ENCODE measurements at places on chromosomes 2 and 18.

- no peak for DNase-seq
These were observed 46.6 kb downstream of the PRKRA start for GRCh38 chr2:178404368-178404767.

GRCh38 chr2:88206665-88207347 lies 36.7 kb downstream of the THNSL2 start:
- DNase-seq: no peak

DNA sequence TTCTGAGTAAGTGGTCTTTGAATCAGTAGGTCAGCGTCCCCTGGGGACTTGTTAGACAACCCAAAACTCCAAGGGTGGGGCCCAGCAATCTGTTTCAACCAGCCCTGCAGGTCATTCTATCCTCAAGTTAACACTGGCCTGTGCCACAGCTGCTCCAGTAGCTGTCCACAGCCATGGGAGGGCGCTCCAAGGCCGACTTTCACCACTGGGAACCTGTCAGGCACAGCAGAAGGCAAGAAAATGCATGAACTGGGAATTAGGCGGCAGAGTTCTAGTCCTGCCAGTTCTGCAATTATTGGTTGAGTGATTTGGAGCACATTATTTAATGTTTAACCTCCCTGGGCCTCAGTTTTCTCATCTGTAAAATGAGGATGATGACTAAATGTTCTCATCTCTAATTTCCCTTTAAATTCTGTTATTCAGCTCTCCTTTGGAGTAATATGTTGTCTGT lies 17.4 kb upstream of the MRPL33 start:
- no peak for DNase-seq

DNA sequence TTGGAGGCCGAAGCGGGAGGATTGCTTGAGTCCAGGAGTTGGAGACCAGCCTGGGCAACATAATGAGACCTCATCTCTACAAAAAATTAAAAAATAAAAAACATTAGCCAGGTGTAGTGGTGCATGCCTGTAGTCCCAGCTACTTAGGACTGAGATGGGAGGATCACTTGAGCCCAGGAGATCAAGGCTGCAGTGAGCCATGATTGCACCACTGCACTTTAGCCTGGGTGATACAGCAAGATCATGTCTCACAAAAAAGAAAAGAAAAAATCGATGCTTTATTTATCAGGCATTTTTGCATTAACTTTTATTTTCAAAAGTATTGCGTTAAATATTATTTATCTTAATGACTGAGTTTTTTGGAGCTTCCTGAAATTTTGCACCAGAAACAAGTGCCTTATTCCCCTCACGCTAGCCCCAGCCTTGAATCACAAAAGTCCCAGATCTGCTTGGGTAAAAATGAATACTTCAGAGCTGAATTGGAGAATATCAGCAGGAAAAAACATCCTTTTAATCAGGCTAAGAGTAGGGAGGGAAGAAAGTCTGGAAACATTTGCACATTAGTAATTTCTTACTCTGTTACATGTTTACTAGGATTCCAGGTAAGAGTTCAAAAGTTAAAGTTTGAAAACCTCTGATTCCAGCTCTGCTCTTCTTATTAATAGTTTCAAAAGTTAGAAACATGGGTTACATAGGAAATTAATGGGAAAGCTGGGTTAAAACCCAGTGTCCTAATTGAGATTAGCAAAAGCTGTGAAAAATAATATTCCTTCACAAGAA lies 296.8 kb upstream of the FBXO11 start:
- DNase-seq: no peak

DNA sequence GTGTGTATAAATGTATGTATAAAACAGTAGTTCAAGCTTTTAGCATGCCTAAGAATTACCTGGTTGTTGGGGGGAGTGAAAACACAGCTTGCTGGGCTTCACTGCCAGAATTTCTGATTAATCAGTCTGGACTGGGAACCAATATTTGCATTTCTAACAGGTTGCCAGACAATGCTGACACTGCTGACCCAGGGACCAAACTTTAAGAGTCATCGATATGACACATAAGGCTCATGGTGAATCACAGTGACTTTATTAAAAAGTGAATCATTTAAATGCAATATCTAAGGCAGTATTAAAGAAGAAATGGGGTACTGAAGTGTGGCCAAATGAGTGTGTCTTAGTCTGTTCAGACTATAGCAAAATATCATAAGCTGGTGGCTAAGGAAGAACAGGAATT lies 195.9 kb upstream of the DTNA start:
- DNase-seq: no peak

DNA sequence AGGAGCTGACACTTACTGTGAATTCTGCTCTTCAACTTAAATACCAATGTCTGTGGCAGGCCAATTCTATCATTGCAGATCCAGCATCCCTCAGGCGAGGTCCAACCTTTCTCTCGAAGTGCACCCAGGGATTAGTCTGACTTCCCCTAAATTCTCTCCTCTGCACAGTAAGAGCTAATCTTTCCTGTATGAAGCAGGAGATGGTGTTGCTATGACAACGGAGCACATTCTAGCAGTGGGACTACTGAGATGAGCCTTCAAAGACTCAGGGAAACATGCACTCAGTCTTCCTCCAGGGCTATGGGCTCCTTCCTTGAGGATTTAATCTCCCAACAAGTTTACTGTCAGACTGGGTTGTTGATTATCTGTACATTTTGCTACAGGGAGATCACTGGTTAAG lies 176.3 kb downstream of the NOL4 start:
- no peak for DNase-seq

DNA sequence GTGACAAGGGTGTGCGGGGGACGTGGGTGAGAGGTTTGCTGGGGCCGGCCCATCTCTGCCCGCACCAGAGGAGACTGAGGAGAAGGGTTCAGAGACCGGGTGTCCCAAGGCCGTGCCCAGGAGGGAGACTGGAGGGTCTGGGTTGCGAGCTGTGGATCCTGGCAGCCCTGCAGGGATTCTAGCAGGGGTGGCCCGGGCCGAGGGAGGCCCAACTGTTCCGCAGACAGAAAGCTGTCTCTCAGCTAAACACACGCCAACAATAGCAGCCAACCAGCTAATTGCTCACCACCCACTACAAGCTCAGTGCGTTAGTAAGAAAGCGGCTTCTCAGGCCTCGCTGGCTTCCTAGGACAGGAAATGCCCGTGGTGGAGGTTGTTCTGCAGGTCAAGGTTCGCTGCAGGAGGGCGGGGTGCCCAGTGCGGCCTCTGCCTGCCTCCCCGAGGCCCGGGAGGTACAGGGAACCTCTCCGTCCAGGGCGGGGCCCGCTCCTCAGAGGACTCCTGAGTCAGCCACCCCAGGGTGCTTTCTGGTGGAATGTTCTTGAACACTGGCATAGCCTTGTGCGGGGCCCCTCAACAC lies 282.0 kb upstream of the PXDN start:
- DNase-seq: no peak

DNA sequence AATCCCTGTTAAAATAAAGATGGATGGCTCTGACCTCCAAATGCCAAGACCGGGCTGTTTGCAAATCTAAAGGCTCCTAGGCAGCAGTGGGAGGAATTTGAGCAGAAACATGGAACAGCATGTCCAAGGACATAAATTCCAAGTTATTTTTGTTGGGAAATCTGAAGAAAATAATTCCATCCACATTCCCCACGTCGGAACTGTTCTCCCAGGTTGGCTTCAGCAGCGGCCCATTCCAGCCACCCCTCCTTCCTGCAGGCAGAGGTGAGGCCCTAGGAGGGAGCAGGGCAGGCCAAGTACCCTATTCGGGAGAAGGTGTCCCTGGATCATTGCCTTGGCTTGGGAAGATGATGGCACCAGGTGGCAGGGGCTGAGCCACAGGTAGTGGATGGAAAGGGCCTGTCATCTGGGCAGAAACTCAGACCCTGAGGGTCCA lies 117.1 kb downstream of the CAPN13 start:
- no peak for DNase-seq

DNA sequence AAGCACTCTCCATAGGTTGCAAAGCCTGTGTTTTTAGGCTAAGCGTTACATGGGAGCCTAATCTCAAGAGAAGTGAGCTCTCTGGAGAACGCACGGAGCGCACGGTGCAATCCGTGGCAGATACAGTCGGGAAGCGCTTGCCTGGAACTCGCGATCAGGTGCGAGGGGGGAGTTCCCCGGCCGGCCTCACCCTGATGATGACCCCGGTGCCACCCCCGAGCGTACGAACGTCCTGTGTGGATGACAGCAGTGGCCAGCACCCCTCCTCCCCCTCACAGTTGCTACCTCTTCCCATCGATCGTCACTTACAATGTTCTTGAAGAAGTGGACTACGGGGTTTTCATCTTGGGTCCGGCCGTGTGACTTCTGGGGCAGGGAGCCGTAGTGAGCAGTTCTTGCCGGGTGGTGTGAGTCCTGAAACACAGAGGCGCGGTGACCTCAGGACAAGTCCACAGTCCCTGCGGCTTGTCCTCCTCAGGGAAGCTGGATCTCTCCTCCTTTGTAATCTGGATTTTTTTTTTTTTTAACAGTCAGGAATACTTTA lies 142.9 kb downstream of the MBP start:
- no peak for DNase-seq

DNA sequence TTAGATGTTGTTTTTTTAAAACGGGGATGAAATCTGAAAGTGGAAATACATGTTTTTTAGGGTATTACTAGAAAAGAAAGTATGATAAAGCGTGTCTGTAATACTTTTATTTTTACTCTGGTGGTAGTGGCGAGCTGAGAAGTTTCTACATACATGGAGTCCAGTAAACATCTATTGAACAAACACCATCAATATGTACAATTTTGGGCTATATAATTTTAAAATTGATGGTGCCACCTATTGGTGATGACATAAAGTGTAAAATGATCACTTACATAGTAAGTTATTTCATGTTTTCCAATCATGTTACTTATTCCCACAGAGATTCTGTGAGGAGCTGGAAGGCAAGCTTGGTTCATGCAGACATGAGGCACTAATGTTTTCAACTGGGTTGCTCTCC lies 31.5 kb upstream of the NFE2L2 start:
- no peak for DNase-seq

DNA sequence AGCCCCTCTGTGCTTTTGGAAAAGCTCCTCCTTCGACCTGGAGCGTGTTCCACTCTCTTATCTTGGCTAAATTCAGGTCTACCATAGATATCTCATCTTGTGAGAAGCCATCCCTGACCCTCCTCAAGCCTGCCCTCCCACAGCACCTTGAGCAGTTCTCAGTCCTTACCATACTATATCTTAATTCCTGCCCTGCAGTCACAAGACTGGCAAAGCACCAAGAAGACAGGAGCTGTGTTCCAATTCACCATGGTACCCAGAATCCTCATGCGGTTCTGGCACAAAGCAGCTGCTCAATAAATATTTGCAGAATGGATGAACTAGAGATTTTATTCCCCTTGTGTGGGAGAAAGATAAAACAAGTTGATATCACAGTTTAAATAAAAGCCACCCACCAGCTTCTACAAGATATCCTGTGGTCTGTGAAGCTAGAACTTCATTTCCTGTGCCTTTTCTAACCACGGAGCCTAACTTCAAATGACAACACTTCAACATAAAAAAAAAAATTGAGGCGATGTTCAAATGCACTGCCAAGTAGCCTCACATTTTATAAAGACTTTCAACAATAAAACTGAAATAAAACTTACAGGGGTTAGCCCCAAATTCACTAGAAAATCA lies 19.5 kb downstream of the MARCHF4 start:
- no peak for DNase-seq

DNA sequence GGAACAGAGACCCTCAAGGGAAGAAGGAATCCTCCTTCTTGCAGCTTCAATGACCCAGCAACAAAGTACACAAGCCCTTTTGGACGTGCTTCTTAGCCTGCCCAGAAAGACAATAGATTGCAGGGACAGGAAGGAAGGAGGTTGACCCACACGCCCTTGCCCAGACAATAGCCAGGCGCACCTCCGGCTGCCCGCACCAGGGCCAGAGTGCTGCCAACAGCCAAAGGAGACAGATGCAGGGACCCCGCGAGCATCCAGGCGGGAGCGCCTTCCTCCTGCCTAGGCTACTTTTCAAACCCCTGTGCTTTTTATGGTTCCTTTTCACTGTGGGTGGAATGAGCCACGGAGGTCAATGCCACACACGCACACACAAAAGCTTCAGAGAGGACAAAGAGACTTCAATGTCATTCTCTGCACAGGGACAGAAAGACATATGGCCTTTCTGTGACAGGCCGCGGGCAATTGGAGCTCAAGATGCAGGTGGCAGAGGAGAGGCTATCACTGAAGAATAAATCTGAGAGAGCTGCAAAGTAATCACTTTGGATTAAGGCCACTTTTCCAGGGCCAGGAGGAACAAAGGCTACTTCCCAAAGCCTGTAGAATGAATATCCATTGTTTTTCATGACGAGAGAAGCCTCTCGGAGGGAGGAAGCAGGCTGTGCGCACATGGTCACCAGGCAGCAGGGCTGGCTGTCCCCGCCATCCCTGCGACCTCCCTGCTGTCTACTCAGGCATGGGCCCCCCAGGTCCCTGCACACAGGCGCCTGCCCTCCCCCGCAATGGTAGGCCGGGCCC lies 300.6 kb downstream of the EIPR1 start:
- no peak for DNase-seq

DNA sequence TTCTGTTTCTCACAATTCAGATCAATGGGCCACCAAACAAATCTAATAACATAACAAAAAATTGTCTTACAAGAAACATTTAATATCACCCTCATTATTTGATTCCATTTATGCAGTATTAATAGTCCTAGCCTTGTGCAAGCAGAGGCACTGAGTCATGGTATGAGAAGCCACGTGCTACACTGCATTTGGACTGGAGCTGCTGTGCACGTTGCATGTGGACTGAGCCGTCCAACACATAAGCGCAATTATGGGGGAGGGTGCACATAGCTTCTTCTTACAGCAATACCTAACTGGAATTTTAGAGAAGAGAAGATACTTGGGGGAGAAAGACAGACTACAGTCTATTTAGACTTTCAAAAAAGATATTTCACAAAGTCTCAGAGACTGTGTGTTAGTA lies 329.6 kb upstream of the ID2 start:
- DNase-seq: no peak

GRCh38 chr2:61841286-61841685 lies 12.6 kb downstream of the FAM161A start:
- DNase-seq: no peak

GRCh38 chr2:47065771-47066380 lies 89.2 kb downstream of the STPG4 start:
- DNase-seq: no peak

DNA sequence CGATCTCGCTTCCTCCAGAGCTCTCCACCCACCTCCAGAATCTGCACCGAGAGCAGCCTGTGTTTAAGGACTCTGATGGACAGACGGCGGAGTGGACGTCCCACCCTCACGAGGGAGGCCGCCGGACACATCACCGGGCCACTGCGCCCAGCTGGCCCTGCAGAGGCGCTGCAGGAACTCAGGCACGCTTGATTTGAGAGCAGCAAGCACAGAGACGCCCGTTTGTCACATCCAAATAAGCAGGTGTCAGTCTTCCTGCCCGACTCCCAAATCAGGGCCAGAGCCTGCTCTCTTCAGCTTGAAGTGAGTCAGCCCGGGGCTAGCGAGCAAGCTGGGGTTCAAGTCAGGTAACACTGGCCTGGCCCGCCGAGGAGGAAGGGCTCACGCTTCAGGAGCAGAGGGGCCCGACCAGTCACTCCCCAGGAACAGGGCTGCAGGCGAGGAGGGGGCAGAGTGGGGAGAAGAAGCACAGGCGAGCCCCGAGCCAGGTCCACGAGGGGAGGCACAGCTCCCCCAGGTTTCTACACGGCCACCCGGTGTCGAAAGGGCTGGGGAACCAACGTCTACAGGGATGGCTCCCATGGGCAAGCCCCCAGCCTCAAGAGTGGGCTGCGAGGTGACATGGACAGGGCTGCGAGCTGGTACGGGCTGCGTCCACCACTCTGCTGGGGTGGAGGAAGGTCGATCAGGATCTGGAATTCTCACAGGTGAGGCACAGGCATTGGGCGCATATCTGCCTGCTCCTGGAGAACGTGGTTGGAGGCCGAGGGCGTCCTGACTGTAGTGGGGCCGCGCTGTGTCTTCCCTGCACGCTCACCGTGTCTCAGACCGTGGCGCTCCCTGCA lies 52.5 kb upstream of the CTDP1 start:
- no peak for DNase-seq

GRCh38 chr2:100551303-100551702 lies 11.5 kb upstream of the PDCL3 start:
- DNase-seq: no peak
